Stomach (tissue), 19 donors: ENCODE measurements at places on chromosomes 6 and 20. TPM values are rescaled to one million over a fixed set of nuclear protein-coding genes. Genes with fewer than 3 reads are reported as not detected.
A peak's percentile ranks its signal among the peaks of the same experiment; 100 is the strongest.

DNA sequence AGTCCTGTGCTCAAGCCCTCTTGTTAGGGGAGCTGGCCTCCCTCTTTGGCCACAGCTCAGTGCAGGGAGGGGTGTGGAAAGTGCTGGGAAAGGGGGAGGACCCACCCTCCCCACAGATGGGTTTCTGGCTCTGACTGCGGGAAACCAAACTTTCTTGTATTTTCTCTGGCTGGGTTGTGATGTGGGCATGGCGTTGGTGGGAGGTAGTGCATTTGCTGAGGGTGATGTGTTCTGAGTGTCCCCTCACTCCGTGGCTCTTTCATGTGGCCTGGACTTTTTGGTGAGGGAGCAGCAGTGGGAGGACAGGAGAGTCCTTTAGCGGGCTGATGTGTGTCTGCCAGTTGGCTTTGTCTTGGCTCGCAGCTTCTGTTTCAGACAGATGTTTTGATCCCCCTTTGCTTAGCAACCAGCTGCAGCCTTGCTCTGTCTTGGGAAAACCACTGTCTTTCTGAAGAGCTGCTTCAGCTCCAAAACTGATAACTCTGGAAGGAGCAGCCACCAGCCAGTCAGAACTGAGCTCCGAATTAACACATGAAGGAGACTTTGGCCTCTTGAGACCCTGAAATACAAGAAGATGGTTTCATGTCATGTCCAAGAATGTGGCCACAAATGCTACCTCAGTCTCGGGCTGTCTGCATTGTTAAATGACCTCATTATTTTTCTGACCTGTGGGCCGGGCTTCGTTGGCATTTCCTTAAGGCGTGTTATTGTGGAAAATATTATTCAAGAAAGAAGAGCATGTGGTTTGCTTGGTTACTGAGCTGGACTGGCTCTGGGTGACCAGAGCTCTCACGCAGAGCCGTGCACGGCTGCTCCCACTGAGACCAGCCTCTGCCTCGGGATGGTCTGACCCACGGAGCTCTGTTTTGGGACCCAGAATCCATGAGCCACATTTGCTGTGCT, 21.5 kb downstream of the SYNJ2 start:
- peak overlapping the region; percentile 71 for H3K27ac ChIP-seq
- peaks cover 33% of the 10 kb centered on the region for H3K4me1 ChIP-seq
- no peaks in the 10 kb centered on the region for H3K36me3 ChIP-seq
- no peak for DNase-seq
- no peaks in the 10 kb centered on the region for H3K27me3 ChIP-seq

- no peak overlapping the region for H3K27ac ChIP-seq
- no peak overlapping the region for H3K4me3 ChIP-seq
- no peaks in the 10 kb centered on the region for H3K4me1 ChIP-seq
These were observed 252.6 kb downstream of the MYLK4 start for GRCh38 chr6:2497922-2498623.

DNA sequence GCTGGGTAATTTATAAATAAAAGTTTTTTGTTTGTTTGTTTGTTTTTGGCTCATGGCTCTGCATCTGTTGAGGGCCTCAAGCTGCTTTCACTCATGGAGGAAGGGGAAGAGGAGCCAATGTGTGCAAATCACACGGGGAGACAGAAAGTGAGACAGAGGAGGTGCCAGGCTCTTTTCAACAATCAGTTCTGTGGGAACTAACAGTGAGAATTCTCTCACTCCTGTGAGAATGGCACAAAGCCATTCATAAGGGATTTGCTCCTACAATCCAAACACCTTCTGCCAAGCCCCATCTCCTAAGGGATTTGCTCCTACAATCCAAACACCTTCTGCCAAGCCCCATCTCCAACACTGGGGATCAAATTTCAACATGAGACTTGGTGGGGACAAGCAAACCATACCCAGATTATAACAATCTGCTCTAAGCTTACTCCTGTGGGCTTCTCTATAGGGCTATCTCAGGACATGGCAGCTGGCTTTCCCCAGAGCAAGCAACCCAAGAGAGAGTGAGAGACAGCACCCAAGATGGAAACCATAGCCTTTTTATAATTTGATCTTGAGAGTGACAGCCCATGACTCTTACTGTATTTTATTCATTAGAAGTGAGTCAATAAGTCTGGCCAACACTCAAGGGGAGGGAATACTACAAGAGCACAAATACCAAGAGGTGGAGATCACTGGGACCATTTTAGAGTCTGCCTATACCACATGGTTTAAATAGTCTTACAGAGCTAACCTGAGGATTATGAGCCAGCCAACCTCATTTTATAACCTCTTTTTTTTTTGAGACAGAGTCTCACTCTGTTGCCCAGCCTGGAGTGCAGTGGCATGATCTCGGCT, 22.8 kb upstream of the LRRC1 start:
- no peaks in the 10 kb centered on the region for H3K27me3 ChIP-seq
- H3K4me1 ChIP-seq, result no peaks in the 10 kb centered on the region
- no peak overlapping the region for H3K27ac ChIP-seq
- DNase-seq, result no peak
- H3K4me3 ChIP-seq, result no peak overlapping the region

DNA sequence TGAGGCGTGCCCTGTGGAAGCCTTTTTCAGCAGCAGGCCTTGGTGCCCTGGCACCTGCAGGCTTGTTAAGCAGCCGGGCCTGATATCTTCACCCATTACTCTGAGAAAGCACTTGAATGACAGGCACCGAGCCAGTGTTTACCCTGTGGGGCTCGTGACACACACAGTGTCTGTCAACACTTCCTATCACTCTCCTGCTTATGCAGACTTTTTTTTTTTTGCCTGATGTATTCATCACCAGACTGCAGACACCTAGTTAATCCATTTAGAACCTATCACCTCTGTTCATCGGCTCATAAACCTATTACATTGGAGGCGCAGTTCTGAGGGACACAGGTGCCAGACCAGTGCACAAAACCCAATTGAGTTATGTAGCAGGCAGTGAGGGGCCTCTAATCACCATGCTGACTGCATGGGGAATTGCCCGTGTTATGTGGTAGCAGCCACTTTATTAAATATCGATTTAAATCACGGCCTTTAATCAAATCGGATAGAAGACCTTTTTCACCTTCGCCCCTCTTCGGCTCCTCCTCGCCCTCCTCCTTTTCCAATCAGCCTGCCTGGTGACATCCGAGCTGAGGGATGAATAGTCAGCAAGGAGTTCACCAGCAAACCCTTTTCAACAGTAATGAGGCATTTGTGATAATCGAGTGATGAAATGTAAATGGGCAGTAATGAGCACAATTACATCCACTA, 962.9 kb upstream of the SLC35B3 start:
- H3K27ac ChIP-seq, result no peak overlapping the region
- peak; percentile 85 for DNase-seq
- H3K4me1 ChIP-seq, result peaks cover 15% of the 10 kb centered on the region
- no peaks in the 10 kb centered on the region for H3K36me3 ChIP-seq

DNA sequence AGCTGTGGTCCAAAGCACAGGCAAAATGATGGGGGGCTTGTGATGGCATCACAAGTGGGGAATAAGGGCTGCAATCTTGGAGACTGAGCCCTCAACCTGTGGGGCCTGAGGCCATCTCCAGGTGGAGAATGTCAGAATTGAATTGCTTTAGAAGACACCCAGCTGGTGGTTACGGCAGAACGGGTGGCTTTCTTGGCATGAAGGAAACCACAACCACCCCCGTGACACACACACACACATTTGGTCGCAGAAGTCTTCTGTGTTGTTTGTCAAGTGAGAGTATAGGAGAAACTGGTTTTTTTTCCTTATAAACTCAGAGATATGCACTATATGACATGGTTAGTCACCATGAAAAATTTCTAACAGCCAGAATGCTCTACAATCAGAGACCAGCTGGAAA, 139.5 kb upstream of the CDH4 start:
- no peak overlapping the region for H3K27ac ChIP-seq
- DNase-seq, result no peak
- H3K4me1 ChIP-seq, result peaks cover 4% of the 10 kb centered on the region
- H3K27me3 ChIP-seq, result peaks cover 19% of the 10 kb centered on the region

DNA sequence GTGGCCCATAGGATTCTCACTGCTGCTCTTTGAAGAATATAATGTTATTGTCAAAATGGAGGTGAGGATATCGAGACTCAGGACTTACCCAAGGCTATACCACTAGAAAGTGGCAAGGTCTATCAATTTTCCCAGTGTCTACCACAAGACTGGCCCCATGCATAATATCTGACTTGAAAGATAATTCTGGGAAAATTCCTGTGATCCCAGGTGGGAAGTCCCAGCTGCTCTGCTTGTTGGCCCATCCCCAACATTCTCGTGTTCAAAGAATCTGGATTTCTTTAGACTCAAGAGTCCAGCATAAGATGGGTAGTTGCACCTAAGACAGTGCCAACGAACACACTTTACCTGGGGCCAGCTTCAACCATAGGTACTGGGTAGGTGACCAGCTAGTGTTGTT, 120.7 kb upstream of the DTNBP1 start:
- no peaks in the 10 kb centered on the region for H3K27me3 ChIP-seq
- no peak overlapping the region for H3K27ac ChIP-seq
- no peak for DNase-seq
- H3K36me3 ChIP-seq, result no peaks in the 10 kb centered on the region
- no peak overlapping the region for H3K4me3 ChIP-seq
- no peaks in the 10 kb centered on the region for H3K4me1 ChIP-seq

GRCh38 chr6:68990317-68990716, 355.2 kb downstream of the ADGRB3 start:
- H3K27ac ChIP-seq, result no peak overlapping the region
- no peak for DNase-seq
- no peaks in the 10 kb centered on the region for H3K36me3 ChIP-seq
- H3K4me1 ChIP-seq, result no peaks in the 10 kb centered on the region
- no peaks in the 10 kb centered on the region for H3K27me3 ChIP-seq

GRCh38 chr20:4513720-4514119, 208.0 kb upstream of the PRND start:
- H3K36me3 ChIP-seq, result no peaks in the 10 kb centered on the region
- no peak for DNase-seq
- no peaks in the 10 kb centered on the region for H3K27me3 ChIP-seq
- no peaks in the 10 kb centered on the region for H3K4me1 ChIP-seq
- H3K4me3 ChIP-seq, result no peak overlapping the region
- no peak overlapping the region for H3K27ac ChIP-seq

DNA sequence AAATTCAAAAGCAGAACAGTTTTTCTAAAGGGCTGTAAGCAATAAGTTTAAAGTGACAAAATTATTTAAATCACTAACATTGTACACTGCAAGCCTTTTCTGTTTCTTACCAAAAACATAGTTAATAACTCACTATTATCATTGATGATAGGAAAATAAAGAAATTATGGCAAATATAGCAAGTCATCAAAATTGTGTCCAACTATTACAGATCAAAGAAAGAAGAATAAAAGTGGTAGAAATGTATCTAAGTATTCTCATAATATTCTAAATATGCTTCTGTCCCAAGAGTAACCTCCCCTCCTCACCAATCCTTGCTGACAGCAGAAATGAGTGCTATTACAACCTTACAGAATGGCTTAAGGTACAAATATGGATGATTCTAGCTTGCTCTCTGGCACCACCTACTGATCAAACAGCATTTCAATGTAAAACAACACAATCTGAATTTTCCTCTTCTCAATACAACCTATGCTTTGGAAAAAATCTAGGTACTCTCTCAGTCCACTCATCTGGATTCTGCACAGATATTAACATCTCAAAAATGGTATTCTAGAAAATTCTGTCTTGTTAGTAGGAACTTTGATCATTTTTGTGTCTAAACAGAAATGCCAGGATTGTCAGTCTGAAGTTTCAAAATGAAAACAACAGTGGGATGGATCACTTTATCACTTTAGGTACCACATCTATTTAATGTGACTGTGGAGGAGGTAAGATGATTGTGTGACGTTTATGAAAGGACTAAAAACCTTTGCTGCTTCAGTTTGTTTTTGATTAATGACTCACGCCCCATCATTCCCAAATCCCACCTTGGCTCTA, 40.9 kb downstream of the ZFP64 start:
- no peaks in the 10 kb centered on the region for H3K4me1 ChIP-seq
- no peak overlapping the region for H3K4me3 ChIP-seq
- H3K36me3 ChIP-seq, result peaks cover 14% of the 10 kb centered on the region
- no peaks in the 10 kb centered on the region for H3K27me3 ChIP-seq
- peak; percentile 76 for DNase-seq

- no peaks in the 10 kb centered on the region for H3K27me3 ChIP-seq
- H3K27ac ChIP-seq, result no peak overlapping the region
- DNase-seq, result no peak
- H3K36me3 ChIP-seq, result no peaks in the 10 kb centered on the region
These were observed 41.0 kb upstream of the HIVEP1 start for GRCh38 chr6:11971154-11971553.

- H3K4me1 ChIP-seq, result peaks cover 83% of the 10 kb centered on the region
- no peak overlapping the region for H3K27ac ChIP-seq
- no peaks in the 10 kb centered on the region for H3K27me3 ChIP-seq
- H3K4me3 ChIP-seq, result no peak overlapping the region
These were observed 40.8 kb downstream of the ZFAND3 start for GRCh38 chr6:37860226-37860839.

- H3K27me3 ChIP-seq, result no peaks in the 10 kb centered on the region
- H3K27ac ChIP-seq, result no peak overlapping the region
- no peaks in the 10 kb centered on the region for H3K4me1 ChIP-seq
- H3K4me3 ChIP-seq, result no peak overlapping the region
These were observed 116.3 kb upstream of the SCGN start for GRCh38 chr6:25535632-25536225.

DNA sequence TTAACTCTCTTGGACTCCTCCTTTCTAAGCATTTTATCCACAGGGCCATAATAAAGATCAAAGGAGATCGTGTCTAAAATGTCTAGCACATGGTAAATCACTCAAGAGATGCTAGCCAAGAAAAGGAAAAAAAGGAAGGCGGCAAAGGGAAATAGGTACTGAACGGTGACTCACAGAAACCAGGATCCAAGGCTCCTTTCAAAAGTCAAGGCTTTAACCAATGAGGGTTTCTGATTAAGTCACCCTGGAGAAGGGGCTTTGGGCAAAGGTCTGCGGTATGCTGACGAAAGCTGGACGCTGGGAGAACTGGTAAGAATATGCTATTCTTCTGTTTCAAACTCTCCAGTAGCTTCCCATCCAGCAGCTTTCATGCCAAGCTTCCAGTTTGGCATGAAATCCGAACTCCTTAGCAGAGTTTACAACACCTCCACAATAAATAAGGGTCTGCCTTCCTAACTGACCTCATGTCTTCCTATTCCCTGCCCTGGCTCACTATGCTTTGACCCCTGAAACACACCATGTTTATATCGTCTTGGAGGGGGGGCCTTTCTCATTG, 1.0 kb downstream of the TOMM34 start:
- no peaks in the 10 kb centered on the region for H3K27me3 ChIP-seq
- H3K36me3 ChIP-seq, result peaks cover 25% of the 10 kb centered on the region
- peak overlapping the region; percentile 88 for H3K4me3 ChIP-seq

MOXD1 gene
- total RNA-seq, result 4.5 TPM

ASIP gene
- not detected for total RNA-seq

CRYBG1 gene
- 47.2 TPM for total RNA-seq

RNF182 gene
- 0.18 TPM for total RNA-seq

HDGFL1 gene
- total RNA-seq, result not detected

LHFPL5 gene
- not detected for total RNA-seq
